ENCODE measurements at places on chromosomes 2 and 18.

DNA sequence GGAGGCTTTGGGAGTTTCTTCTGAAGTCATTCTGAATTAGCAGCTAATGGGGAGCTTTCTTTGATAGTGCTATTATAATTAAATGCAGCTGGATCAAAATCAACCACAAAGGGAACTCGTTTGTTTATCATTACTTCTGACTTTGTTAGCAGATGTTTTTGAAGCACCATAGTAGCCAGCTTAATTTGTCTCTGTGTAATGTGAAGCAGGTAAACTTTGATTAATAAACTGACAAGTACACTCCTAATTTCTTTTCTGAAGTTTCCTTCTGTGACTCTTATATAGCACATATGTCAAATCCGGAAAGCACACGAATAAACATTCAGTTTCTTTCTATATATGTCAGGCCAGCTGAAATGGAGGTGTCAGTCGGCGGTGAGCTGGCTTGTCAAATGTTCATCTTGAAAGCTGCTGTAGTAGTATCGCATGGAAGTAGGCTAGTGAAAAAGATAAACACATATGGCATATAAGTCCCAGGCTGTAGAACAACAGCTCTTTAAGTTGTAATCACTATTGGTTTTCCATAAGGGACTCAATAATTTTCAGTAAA lies 451.9 kb upstream of the ZEB2 start:
- no peak for DNase-seq

GRCh38 chr2:60280238-60280637 lies 273.2 kb downstream of the BCL11A start:
- no peak for DNase-seq

DNA sequence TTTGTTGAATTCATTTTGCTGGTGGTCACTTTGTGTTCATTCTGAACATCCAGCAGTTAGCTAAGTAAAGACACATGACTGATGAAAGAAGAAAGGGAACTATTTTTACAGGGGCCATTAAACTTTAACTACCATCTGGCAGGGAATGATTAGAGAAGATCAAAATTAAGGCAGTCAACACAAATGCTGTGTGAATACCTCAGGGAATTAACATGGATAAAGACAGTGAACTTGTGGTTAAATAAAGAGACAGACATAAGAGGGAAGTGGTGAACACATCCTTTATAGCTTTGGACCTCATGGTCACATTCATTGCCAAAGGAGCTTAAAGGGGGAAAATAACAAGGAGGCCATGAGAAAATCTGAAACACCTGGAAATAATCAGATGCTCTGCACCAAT lies 52.6 kb upstream of the ATP5MC3 start:
- DNase-seq = no peak

DNA sequence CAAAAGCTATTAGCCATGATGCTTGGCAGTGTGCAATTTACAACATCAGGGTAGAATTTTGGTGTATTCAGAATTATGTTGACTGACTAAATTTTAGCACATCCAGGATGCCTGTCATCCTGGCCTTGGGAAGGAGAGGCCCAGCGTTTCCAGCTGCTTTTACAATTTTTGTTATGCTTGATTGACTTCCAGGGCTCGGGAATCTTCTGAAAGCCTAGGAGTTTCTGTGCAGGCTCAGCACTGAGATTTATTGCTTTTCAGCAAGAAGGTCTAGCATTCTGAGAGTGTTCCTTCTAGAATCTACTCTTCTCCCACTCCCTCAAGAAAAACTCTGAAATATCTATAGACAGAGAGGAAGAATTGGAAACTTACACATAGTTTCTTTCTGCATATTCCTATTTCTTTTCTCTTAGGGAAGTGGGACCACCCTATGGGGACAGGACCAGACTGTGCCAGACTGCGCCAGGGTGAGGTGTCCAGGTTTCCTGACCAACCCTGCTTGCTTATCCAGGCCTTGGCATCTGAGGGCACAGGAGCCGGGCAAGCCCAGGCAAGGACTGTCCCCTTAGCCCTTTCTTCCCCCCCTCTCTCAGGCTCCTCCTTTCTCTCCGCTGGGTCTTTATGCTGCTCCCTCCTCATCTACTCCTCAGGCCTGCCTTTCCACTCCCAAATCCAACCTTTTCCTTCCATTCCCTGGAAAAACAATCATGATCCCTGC lies 26.9 kb downstream of the MAIP1 start:
- no peak for DNase-seq

- no peak for DNase-seq
These were observed 40.4 kb downstream of the FTCDNL1 start for GRCh38 chr2:199810422-199811171.

- no peak for DNase-seq
These were observed 31.7 kb upstream of the ARL4C start for GRCh38 chr2:234528410-234529148.

GRCh38 chr2:46704041-46704440 lies 211.6 kb downstream of the MCFD2 start:
- DNase-seq = no peak

DNA sequence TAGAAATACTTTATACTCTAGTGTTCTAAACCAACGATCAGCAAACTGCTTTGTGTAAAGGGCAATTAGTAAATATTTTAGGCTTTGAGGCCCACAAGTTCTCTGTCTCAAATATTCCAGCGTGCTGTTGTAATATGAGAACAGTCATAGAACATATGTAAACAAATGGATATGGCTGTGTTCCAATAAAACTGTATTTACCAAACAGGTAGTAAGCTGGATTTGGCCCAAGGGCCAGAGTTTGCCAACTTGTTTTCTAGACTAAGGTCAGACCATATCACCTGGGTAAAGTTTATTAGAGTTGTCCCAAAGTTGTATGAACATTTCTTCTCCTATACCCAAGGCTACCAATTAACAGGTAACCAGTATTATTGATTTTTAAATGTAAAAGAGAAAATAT lies 303.2 kb upstream of the MC4R start:
- DNase-seq = no peak

GRCh38 chr2:103293742-103294077 lies 531.9 kb downstream of the TMEM182 start:
- DNase-seq = no peak

DNA sequence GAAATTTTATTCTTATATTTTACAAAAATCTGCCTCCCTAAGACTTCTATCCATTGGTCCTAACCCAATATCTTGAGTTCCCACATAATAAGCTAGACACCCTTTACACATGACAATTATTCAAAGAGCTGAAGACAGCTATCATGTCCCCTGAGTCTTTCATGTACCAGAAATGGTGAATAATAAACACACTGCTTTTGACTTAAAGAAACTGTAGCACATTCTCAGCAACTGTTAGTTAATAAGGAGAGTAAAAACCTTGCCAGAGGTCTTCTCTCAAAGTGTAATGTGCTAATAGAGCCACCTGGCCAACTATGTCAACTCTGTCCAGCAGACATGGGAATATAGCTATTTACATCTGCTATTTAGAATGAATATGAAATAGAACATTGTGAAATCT lies 109.7 kb upstream of the ARL5A start:
- no peak for DNase-seq

GRCh38 chr2:226580403-226580802 lies 219.2 kb downstream of the IRS1 start:
- no peak for DNase-seq

DNA sequence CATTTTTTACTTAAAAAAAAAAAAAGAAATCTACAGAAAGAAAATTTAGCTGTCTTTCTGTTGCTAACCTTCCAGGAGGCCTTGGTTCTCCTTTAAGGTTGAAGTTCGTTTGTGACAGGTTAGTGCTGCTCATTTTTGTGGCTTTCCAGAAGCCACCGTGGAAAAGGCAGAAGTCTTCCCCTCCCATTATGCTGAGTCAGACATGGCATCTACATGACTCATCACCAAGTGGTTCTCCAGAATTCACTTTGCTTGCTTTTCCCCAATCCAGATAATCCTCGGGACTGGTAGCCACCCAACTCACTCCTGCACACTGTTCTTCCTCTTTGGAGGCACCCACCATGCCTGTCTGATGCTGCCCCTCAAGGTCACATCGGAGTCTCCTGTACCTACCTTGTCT lies 228.7 kb downstream of the PIK3C3 start:
- DNase-seq = no peak

DNA sequence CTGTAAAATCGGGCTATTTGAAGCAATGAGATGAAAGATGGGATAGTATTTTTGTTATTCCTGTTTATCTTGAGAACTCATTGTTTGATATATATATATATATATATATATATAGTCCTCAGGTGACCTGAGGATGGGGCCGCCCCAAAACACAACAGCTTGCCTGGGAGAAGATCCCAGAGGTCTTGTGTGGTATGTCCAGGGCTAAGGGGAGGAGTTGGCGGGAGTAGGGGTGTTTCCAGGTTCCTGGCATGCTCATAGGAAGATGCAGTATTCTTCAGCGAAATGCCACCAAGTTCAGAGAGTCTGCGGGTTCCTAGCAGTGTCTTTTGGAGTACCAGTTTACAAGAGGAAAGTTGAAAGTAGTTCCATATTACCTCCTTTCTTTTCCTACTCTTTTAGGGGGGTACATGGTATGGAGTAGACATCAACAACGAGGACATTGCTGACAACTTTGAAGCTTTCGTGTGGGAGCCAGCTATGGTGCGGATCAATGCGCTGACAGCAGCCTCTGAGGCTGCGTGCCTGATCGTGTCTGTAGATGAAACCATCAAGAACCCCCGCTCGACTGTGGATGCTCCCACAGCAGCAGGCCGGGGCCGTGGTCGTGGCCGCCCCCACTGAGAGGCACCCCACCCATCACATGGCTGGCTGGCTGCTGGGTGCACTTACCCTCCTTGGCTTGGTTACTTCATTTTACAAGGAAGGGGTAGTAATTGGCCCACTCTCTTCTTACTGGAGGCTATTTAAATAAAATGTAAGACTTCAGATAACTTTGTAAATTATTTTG lies 18.3 kb downstream of the CCT7 start:
- no peak for DNase-seq

- DNase-seq = no peak
These were observed 440.8 kb upstream of the CDH20 start for GRCh38 chr18:60892441-60892840.

DNA sequence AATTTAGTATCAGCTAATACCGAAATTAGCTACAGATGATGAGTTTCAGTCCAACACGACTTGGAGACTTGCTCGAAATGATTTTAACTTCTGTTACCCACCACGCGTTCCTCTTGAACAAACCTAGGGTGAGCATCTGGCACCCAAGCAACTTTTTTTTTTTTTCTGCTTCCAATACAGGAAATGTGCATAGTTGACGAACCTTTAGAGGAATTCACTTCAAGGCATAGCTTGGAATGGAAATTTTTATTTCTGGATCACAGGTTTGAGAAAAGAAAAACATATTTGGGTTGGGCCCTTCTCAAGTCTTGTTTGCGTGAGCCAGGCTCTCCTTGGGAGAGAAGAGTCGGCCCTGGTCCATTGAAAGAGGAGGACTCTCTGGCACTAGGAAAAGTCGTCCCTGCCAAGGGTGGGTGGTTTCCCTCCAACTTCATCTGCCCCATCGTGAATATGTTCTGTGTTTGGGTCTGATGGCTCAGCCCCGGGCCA lies 37.4 kb upstream of the RPL31 start:
- no peak for DNase-seq

GRCh38 chr2:2536416-2537056 lies 205.5 kb upstream of the MYT1L start:
- DNase-seq = no peak

- DNase-seq = no peak
These were observed 90.4 kb downstream of the MEP1B start for GRCh38 chr18:32280188-32280783.

- DNase-seq = no peak
These were observed 315.5 kb downstream of the RPRM start for GRCh38 chr2:153163055-153163454.

GRCh38 chr2:237863689-237864443 lies 4.4 kb downstream of the RAMP1 start:
- DNase-seq = no peak

DNA sequence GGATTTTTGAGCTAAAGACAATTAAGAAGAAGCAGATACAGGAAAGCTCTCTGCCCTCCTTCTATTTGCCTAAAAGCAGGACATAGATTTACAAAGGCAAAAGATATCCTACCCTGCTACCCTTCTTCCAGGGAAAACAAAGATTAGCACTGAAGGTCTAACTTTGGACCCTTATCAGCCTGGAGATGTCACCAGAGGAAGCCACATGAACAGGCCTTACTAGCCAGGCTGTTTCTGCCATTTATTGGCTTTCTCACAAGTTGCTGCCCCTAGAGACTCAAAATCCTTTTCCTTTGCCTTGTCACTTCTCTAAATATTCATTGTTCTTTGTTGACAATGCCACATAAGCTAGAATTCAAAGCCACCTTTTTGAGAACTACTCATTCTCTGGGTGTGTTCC lies 147.3 kb downstream of the B3GNT2 start:
- DNase-seq = no peak

GRCh38 chr18:59275406-59275949 lies 2.2 kb upstream of the RAX start:
- DNase-seq = no peak

DNA sequence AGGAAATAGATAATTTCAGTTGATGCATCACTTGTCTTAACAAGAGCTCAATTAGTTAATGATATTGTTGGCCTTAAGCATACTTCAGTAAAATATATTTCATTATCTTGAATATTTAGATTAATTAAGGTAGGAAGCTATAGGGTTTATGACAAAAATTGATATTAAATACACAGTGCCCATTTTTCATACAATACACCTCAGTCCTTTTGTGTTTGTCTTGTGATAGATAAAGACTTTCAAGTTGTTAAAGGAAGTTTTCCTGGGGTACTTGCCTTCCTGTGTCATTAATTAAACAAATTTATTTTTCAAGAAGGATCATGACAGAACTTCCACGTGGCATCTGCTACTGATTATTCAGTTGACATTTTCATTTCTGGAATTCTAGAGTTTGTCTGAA lies 420.5 kb downstream of the MTX2 start:
- DNase-seq = no peak

DNA sequence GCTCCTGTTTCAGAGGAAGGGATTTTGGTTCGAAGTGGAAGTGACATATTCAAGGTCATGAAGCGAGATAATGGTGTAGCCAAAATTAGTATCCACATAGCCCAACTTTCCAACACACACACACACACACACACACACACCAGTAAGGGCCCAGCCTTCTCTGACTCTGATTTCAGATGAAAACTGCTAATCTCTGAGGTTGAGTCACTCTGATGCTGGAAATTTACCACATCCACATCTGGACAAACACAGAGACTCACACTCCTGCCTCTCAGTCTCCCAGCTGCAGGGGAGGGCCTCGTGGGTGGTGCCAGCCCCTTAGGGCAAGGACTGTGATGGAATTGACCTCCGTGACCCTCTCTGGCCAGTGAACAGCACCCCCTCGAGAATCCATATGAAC lies 29.0 kb upstream of the SLC35F6 start:
- no peak for DNase-seq

DNA sequence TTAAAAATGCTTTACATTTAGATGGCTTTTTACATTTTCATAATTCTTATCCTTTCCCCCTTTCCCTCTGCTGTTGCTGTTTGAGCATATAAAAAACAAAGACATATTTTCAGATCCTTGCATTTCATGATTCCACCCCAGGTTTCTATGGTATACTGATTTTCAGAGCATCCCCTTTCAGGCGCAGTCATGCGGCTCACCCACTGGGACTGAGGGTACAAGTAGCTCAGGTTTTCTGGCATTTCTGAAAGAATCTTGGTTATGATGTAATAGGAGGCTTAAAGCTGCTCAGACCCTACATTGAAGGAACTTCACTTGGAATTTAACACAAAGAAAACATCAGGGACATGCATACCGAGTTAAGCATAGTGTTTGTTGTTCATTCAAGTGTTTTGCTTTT lies 310.8 kb downstream of the ETAA1 start:
- DNase-seq = no peak

- no peak for DNase-seq
These were observed 95.3 kb upstream of the CAVIN2 start for GRCh38 chr2:191942090-191942738.

- peak; percentile 45 for DNase-seq
These were observed 27.4 kb upstream of the SPR start for GRCh38 chr2:72859831-72860262.

All from central memory CD4-positive, alpha-beta T cell (primary cell).